ENCODE measurements at places on chromosomes 13 and 19.

GRCh38 chr13:113187263-113187669 lies 21.2 kb downstream of the PCID2 start:
- no peak for DNase-seq

DNA sequence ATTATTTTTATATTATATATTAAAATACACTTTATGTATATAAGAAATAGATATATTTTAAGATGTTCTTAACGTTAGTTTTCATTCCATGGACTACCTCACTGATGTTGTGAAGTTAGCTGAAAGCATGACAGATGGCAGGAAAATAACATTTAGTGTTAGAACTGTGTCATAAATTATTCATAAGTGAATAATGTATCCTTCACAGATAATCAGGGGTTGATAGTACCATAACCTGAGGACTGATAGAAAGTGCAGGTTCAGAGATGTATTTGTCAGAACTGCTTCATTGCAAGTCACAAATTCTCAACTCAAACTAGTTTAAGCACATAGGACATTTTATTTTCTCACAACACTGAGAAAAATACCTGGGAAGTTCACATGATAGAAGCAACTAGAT lies 14.6 kb upstream of the DIAPH3 start:
- no peak for DNase-seq

- DNase-seq, result no peak
These were observed 9.2 kb downstream of the TMEM255B start for GRCh38 chr13:113768018-113768905.

DNA sequence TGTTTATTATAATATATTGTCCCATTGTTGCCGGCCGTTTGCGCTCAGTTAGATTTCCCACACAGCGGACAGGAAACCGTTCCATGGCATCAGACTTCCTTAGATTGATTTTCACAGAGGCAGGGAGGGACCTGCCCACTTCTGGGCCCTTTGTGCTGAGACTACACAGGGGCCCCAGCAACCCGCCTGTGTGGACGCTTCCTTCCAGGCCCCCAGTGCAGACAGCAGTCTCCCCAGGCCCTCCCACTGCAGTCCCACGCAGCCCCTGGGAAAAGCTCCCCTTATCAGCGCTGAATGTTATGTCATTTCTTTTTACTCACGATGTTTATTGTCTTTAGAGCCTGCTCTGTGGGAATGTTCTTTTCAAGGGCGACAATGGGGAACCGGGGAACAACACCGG lies 351.7 kb upstream of the ARGLU1 start:
- DNase-seq, result no peak

DNA sequence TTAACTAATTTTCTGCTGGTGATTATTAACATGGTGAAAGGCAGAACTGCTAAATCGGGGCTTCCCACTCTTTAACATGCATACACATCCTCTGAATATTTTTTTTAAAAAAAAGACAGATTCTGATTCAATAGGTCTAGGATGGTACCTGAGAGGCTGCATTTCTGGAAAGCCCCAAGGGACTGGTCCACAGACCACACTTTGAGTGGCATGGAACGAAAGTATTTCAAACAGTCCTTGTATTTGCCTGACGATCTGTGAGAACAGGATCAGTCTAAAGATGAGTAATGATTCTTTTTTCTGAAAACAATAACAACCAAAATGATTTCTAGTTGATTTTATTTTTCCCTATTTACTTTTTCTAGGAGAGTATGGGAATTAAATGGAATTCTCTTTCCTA lies 16.7 kb upstream of the SPART start:
- DNase-seq, result no peak

Measured in thymus (tissue), 14 donors.